ENCODE measurements at places on chromosomes 12 and 14.

- DNase-seq: no peak
Measured at GRCh38 chr14:99531251-99532096, 50.3 kb downstream of the CCNK start.

DNA sequence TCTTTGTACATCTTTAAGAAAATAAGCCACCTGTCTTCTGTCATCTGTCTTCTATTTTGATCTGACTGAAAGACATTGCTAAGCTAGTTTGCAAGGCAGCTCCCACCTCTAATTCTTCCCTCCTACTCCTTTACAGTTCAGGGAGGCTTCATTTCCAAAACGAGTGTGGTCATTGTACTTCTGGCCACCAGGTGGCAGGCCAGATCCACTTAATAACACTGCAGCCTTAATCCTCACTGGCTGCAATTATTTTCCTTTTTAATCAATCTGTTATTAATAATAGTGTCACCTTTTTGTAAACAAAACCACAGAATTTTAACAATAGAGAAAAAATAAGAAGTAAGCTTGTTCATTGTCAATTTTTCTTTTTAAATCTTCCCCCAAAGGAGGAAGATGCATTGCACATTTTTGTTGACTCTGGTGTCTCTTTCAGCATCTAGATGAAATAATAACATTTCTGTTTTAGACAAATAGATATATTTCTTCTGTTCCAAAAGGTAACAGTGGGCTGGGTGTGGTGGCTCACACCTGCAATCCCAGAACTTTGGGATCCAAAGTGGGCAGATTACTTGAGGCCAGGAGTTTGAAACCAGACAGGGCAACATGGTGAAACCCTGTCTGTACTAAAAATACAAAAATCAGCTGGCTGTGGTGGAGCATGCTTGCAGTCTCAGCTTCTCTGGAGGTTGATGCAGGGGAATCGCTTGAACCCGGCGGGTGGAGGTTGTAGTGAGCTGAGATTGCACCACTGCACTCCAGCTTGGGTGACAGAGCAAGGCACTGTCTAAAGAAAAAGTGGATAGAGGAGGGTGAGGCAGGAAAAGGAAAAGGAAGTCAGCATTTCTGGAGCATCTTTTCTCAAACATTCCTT, 23.3 kb downstream of the GABARAPL1 start:
- no peak for DNase-seq

- DNase-seq: no peak
Measured at GRCh38 chr14:23183479-23183878, at the start of gene SLC7A8. Gene SLC7A8, minus strand, starts transcription at chr14:23183660. Its CDS starts 746 bp downstream, at chr14:23182914.

DNA sequence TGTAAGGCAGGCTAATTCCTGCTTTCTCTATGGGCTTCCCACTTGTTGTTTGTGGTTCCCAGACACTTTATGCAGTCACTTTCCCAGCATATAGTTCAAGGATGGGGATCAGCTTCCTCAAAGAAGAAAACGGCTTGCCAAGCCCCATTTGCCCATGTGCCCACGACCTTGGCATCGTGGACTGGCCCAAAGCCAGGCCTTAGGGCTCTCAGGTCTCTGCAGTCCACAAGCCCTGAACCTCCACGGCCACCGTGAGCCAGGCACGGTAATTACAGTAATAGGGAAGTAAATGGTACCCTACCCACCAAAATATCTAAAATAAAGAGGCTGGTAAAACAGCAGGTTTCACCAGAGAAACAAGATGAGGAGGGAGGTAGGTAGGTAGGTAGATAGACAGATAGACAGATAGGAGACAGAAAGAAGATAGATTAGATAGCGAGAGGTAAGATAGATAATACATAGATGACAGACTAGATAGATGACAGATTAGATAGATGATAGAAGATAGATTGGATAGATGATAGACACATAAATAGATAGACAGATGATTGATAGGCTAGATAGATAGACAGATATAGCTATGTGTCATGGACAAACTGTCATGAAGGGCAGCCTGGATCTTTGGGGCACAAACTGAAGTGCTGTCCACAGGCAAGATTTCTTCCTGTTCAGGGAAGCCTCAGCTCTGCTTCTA, 163.1 kb downstream of the SLC15A4 start:
- DNase-seq: no peak

GRCh38 chr12:9900930-9901329, 19.6 kb downstream of the KLRF2 start:
- DNase-seq: no peak

DNA sequence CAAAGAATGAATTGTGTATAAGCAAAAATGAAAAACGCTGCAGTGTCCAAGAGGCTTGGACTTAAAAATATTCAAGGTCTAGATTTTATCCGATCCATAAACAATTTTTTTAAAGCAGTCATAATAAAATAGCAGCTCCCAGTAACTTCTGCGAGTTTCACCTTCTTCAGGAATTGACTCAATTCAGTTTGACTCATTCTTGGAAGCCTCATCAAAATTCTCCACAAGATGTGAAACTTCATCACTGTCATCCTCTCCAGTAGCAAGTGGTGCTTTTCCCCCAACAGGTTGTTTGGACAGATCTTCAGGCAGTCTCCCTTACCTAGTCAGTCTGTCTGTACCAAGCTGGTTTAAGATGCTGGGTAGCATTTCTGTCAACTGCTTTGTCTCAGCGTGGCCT, 93.5 kb upstream of the FOXG1 start:
- DNase-seq: no peak

GRCh38 chr12:34604227-34604626, 581.9 kb downstream of the ALG10 start:
- DNase-seq: no peak

DNA sequence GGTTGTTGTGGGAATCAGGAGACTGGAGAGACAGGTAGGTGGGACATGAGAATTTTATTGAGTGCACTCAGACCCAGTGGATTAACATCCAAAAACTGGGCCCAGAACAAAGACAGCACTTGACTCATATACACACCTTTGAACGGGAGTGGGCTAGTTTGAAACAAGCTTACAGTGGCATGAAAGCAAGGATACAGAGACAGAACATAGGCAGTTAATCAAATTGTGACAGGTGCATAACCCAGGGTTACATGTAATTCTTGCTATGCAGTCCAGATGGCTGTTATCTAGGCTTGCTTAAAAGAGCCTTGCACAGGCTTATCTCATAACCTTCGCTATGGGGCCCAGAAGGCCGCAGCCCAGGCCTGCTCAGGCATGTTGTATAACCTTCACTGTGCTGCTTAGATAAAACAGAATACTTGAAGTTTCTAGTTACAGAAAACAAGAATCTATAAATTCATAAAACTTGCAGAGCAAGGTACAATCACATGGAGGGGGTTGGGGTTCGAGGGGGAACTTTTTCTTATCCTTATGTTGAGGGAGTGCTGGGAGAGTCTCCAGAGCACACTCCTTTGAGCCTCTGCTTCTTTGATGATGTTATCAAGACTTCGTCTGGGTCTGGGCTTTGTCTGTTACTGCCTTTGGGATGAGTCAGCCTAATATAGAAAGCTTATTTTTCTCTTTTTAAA, 81.7 kb downstream of the TNFAIP2 start:
- no peak for DNase-seq

DNA sequence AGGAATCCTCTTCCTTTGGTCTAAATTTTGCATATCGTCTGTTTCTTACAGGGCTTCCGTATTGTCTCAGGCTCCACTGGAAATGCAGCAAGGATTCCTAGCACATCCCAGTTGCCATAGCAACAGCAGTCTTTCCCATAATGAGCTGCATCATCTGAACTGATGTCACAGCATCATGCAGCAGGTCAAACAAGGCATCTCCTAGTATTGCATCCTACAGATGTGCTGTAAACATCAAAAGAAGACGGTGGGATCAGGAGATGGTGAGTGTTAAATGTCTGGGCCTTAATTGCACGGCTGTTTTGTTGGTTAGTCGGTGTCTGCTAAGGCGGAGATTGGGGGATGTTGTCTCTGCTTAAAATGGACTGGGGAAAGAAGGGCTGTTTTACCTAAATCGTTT, at the start of gene AKAP6:
AKAP6 (plus strand) TSS at position 153 of the 400 bp plus-strand sequence. CDS start 104,196 bp downstream, outside the sequence.
- DNase-seq: no peak

DNA sequence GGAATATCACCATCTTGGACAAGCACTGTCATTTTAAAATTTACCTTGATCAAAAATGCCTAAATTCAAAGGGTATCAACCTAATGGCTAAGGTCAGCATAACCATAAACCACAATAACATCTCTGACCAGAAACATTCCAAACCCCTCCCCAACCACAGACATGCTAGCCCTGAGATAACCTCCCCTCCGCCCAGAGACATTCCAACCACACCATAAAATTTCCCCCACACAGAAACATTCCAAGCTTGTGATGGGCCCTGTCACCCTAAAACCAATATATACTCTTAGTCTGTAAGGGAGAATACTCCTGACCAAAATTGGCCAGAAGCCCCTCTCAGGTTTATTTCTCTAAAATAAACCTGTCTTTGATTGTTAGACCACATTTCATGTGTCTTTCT, 17.7 kb downstream of the EPYC start:
- peak; percentile 49 for DNase-seq

GRCh38 chr12:118102070-118102469, 1.7 kb downstream of the VSIG10 start:
- no peak for DNase-seq

DNA sequence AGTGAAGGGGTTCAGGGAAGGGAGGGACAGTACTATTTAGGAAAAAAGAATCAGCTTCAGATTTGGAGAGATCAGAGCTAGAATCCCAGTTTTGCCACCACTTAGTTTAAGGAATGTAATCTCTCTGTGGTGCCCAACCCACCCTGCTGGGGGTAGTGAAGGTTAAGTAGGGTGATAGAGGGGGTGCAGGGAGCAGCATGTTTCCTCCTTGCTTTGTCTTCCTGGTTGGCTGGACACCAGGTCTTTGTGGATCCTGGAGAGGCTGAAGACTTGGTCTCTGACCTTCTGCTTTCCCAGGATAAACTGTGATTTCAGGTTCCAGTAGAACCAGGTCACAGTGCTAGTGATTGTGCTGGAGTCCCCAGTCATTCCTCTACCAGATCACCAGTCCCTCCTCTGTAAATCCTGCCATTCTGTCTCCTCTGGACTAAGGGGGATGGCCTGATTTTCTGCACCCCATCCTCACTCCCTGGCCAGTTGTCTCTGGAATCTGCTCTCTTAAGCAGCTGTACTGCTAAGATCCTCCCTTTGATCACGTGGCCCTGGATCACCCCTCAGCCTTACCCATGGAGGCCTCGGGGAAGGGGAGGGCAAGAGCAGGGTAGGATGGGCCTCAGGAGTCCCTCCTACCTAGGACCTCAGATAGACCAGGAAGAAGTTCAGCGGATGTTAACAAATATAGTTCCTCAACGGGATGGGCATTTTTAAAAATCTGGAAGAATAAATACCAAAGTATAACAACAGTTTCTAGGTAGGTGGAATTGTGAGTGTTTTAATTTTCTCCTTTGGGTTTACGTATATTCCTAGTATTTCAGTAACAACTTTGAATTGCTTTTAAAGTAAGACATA, 3.1 kb downstream of the MAP3K12 start:
- no peak for DNase-seq

DNA sequence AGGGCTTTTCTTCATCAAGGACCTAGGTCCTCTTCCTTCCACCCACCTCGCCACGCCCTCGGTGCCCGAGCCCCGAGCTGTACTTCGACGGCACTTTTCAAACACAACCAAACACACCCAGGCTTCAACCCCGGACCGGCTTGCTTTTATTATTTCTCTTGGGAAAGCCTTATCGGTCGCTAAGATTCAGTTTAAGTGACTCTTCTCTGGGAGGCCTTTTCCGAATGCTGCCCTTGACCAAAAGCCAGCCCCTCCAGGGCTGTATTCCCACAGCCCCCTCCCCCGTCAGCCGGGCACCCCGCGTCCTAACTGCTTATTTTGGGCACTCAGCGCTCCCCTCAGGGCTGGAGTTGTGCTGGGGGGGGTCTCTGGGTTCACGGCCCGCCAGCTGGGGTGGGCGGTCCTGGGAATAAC, 644 bp upstream of the PPP4R4 start:
- no peak for DNase-seq

GRCh38 chr14:74985806-74986205, 16.9 kb upstream of the EIF2B2 start:
- no peak for DNase-seq

- no peak for DNase-seq
Measured at GRCh38 chr12:89187507-89187906, 164.8 kb downstream of the DUSP6 start.

GRCh38 chr14:95699412-95699811, 13.2 kb downstream of the TCL1B start:
- no peak for DNase-seq

DNA sequence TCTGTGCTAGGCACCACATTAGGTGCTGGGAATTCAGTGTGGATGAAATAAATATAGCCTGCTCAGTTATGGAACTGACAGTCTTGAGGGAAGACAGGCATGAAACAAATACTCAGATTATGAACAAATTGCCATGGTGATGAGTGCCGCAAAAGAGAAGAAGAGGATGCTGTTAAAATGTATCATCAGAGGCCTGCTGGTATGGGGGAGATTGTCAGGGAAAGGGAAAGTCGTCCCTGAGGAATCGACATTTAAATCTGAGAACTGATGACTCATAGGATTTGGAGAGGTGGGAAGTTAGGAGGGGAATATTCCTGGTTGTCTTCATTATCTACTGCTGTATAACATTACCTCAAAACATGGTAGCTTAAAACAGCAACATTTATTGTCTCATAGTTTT, 42.0 kb downstream of the PPP1R36 start:
- no peak for DNase-seq

- DNase-seq: no peak
Measured at GRCh38 chr12:113134521-113134951, 1.0 kb downstream of the RASAL1 start.

DNA sequence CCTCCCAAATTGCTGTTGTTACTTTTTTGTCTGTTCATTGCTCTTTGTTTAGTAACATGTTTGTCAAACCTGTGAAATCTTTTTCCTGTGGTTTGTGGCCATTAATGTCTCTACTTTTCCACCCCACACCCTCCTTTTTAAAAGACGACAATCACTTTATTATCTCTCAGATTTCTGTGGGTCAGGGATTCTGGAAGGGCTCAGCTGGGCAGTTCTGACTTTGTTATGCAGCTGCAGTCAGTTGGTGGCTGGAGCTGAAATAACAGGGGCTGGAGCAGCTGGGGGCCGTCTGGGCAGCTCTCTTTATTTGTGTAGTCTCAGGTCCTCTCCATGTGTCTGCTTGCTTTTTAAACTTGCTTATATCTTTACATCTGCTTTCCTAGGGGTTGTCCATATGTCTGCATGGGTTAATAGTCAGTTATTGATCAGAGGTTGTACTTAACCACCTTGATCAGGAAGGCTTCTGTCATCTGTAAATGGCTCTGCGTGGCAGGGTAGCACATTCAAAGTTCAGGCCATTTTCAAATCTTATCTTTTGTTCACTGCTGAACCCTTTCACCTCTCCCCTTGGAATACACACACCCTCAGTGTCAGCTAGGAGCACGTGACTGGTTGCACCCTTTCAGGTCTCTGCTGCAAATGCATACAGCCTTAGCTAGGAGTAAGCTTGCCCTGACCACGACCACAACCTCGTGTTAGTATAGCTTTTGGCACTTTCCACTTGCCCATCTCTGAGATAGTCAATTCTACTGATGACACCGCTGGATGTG, 27.9 kb downstream of the BORCS5 start:
- DNase-seq: no peak

DNA sequence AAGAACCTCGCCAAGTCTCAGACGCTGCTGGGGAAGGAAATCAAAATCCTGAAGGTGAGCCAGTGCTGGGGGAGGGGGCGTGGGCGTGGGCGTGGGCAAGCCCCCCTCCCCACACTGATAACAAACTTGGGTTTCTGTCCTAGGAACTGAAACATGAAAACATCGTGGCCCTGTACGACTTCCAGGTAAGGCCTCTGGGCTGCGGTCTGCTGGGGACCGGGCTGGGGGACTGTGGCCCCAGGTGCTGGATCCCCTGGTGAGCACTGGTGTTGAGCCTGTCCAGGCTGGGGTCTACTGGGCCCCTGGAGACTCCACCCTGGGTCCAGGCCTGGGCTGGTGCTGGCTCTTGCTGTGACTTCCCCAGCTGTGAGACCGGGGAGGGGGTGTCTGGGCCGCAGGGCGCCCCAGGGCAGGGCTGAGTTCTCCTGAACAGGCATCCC, 1.2 kb downstream of the ULK1 start:
- DNase-seq: no peak
